Subcutaneous adipose tissue (tissue), 4 donors: ENCODE measurements at places on chromosomes 7 and 10. TPM values are rescaled to one million over a fixed set of nuclear protein-coding genes. Genes with fewer than 3 reads are reported as not detected.

SPDYE1 gene
- not detected for total RNA-seq

COL26A1 gene
- not detected for total RNA-seq

LRGUK gene
- total RNA-seq = 1.1 TPM

ASB4 gene
- 0.34 TPM for total RNA-seq

ACBD7 gene
- 0.75 TPM for total RNA-seq

STEAP4 gene
- 87.1 TPM for total RNA-seq

WNT16 gene
- not detected for total RNA-seq

CACNB2 gene
- total RNA-seq = 1.7 TPM

AGAP5 gene
- 0.98 TPM for total RNA-seq

SLC26A3 gene
- 0.85 TPM for total RNA-seq

COL17A1 gene
- under 0.01 TPM for total RNA-seq

PDE6C gene
- total RNA-seq = not detected

PROSER2 gene
- total RNA-seq = 8.1 TPM

GPR26 gene
- not detected for total RNA-seq

PKD2L1 gene
- not detected for total RNA-seq

AQP1 gene
- 157 TPM for total RNA-seq

COL1A2 gene
- total RNA-seq = 164 TPM

DMBT1 gene
- not detected for total RNA-seq

CTTNBP2 gene
- total RNA-seq = 10.1 TPM

SUGCT gene
- total RNA-seq = 1.7 TPM

WDR11 gene
- 72.9 TPM for total RNA-seq

MEOX2 gene
- total RNA-seq = 10.7 TPM

ZNF467 gene
- 3.9 TPM for total RNA-seq
